LNCaP clone FGC (cell line): ENCODE measurements at places on chromosomes 7 and 10.

GRCh38 chr10:77902159-77902558 is 24.4 kb downstream of the DLG5 start:
- DNase-seq: no peak

DNA sequence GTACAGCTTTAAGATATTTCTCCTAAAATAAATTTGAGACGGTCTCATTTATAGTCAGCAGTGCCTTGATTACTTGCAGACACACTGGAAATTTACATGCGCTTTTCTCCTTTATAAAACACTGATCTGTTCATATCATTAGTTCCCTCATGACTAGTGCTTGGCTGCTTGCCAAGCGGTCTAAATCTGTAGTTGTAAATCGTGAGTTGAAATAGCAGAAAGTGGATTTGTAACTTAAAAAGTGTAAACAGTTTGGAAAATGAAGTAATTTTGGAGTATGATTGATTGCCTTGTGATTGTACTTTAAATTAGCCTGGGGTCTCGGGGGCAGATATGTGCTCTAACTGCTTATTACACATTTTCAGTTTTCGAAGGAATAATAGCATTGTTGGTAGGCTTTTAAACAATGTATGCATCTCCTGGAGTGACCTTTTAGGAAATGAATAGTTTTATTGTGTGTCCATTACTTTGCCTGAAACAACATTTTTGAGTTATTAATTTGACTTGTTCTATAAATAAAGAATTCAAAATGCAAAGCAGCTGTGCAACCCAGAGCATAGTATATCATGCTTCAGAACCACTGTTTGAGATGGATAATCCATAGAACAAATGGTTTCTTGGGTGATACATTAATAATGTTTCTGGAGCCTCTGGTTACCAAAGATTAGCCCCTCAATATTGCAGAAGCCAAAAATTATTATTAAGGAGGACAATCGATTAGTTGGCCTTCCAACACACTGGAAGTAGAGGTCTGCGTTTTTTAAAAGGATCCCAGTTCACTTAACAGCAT is 73.3 kb downstream of the ARID5B start:
- no peak for DNase-seq

DNA sequence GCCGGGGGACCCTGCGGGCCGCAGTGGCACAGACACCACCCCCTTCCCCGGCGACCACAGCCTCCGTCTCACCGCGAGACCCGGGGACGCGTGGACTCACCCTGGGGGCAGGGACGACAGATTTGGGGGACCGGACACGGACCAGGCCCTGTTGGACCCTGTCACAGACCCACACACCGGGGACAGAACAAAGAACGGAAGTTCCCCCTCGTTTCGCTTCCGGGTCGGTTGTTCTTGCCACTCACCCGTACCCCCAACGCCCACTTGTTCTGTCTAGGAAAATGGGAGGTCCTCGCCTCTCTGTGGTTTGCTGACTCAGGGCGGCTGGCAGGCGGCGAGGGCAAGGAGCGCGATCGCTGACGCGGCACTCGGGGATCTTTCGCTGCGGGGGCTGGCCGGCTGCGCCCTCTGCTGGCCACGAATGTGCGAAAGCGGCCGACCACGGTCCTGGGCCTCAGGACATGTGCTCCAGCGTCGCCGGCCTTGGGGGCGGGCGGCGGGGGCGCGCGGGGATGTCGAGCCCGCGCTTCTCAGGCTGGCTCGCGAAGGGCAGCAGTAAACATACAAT is at the start of gene ZNF3:
Gene ZNF3 (minus strand): TSS at position 189 of the 568 bp plus-strand sequence. CDS start 4,366 bp downstream, outside the sequence.
- DNase-seq: peak; percentile 98

DNA sequence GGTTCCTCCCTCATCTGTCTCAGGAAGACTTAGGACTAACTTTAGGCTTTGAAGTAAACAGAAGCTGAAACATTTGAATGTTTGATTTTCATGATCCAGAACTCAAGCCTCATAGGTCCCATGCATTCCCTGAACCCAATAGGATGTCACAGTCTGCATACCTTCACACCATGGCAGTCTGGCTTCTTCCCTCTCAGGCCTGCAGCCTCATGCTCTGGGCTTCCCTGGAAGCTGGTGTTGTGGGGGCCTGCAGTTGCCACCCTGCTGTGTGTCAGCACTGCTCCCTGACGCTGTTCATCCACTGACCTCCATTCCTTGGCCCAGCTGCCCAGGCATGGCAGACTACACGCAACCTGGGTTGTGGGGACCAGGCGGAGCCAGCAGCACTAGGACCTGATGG is 267.5 kb upstream of the KAT6B start:
- DNase-seq: no peak

- DNase-seq: no peak
These were observed 38.1 kb downstream of the UBE2H start for GRCh38 chr7:129914536-129915272.

DNA sequence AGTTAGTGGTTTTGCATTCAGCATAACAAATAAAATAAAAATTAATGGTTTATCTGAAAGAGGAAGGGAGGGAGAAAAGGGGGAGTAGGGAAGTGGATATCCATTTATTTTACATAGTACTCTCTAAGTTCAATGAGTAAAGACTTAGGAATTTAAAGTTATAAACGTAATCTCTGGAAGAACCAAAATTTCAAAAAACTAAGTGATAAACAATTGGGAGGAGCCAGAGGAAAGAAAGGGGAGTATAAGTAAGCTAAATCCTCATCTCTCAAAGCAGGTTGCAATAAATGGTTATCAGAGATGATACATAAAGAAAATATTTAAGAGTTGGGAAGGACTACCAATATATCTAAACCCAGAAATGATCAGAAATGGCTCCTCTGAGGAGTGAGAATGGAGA is 46.4 kb downstream of the ANK3 start:
- DNase-seq: no peak

DNA sequence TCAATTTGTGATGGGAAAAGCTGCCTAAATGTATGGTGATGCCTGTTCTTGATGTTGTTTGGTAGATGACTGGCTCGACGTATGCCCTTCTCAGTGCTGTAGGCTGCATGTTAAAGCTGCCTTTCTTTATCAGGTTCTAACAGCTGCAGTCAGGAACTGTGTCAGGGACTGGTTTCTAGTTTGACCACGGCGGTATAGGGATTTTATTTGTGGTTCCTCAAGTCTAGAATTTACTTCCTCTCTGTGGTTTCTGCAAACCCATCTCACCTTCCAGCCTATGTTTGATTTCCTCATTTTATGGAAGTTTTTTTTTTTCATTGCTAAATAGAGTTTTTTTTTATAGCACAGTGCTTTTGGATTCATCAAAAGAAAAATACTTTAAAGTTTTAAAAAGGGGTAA is 26.5 kb downstream of the LMTK2 start:
- DNase-seq: no peak

GRCh38 chr7:75630549-75630948 is 108.2 kb downstream of the HIP1 start:
- no peak for DNase-seq

- no peak for DNase-seq
These were observed 33.0 kb downstream of the CYP26A1 start for GRCh38 chr10:93106631-93107072.

- DNase-seq: no peak
These were observed 1.1 kb downstream of the FKBP9 start for GRCh38 chr7:32958046-32959025.

DNA sequence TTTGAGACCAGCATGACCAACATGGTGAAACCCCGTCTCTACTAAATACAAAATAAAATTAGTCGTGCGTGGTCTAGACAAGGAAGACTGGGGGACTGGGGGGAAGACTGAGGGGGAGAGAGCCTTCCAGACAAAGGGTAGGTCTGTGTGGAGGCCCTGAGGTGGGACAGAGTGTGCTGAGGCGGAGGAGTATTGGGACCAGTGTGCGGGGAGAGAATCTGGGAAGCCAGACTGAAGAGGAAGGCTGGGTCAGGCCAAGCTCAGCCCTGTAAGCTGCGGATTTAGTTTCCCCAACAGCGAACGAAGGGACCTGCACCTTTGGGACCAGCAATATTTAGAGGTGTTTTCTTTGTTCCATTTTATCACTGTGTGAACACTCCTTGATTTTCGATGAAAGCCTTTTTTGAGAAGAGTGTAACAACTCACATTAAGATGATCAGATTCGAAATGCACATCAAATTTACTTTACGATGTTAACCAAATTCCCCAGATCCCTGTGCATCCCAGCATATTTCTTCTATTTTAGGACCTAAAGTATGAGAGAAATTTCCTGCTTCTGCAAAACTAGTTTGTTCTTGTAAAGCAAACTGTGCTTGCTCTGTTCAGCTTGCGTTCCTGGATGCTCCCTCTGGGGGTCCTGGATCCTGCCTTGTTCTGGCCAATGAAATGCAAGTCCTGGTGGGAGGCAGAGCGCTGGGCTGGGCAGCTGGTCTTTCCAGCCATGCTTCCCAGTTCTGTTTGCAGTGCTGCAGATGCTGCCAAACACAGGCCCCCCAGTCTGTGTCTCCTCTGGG is 39.4 kb downstream of the PLAU start:
- no peak for DNase-seq

- DNase-seq: no peak
These were observed 11.5 kb downstream of the ZMIZ2 start for GRCh38 chr7:44760034-44760580.

GRCh38 chr10:110822035-110822711 is 49.6 kb upstream of the PDCD4 start:
- no peak for DNase-seq

- no peak for DNase-seq
These were observed 47.5 kb downstream of the CAMK2B start for GRCh38 chr7:44277851-44278250.

GRCh38 chr10:96090463-96090800 is 39.7 kb upstream of the ZNF518A start:
- DNase-seq: no peak

GRCh38 chr10:25839683-25840082 is 94.3 kb upstream of the MYO3A start:
- no peak for DNase-seq

DNA sequence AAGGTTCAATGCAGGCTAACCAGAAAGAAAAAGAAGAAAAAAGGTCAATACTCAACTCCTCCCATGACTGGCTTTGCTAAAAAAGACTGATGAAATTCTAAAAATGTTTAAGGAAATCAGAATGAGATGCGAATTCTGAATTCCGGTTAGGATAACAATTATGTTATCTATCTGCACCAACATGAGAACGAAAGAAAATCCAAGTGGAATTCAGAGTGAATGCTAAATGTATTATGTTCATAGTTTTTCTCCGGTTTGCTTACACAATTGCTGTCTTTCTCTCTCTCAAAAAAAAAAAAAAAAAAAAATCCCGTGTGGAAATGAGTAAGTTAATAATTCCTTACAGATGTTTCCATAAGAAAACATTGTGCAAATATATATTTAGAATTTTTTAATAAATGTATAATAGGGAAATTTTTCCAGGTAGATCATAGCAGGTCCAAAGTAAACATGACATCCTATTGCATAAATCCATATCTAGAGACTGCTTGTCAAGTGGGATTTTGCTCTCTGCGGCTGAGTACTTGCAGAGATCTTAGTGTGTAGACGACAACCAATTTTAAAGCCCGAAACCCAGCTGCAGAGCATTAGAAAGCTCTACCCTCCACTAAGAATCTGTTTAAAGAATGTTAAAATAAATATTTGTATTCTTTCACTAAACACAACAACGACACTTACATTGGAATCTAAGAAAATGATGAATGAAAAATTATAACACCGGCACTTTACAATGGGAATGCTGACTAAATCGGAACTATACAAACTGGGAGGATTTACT is 104.0 kb downstream of the JAZF1 start:
- no peak for DNase-seq
